Activated naive CD8-positive, alpha-beta T cell treated with anti-CD3 and anti-CD28 coated beads, Interleukin-2, amount 10 ng/mL, durations not matched to agents 7 days and 5 days (primary cell): ENCODE measurements at places on chromosomes 2 and 18.

- DNase-seq, result no peak
These were observed 172.9 kb downstream of the WDR7 start for GRCh38 chr18:56823986-56824565.

DNA sequence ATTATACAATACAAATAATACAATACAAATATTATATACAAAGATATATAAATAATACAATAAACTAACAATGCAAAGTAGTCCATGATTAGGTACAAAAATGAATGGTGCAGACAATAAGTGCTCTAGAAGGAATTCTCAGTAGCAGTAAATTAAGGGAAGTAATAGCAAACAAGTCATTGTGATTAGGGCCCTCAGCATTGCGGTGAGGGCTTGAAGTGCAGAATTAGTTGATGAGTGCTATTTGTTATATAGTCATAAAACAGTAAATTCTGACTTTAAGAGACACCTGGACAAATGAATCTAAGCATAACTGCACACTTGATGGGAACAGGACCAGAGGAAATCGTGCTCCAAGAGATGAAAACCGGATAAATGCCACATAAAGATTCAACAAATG, 74.9 kb downstream of the ANKRD44 start:
- no peak for DNase-seq

DNA sequence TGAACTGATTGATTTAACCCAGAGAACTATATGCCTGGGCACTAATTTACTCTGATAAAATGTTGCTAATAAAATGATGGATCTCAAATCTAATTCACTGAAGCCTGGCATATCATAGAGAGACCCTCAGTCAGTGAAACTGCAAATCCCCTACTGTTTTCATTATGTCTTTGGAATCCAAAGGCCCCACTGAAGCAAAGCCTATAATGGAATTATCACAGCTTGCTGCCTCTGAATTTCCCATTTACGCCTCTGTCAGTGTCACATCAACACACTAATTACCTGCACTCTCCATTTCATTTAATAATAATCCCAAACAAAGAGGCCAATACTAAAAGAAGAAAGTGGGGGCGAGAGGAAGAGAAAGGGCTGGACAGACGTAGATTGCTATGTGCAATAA, 470.9 kb downstream of the MBD2 start:
- no peak for DNase-seq

DNA sequence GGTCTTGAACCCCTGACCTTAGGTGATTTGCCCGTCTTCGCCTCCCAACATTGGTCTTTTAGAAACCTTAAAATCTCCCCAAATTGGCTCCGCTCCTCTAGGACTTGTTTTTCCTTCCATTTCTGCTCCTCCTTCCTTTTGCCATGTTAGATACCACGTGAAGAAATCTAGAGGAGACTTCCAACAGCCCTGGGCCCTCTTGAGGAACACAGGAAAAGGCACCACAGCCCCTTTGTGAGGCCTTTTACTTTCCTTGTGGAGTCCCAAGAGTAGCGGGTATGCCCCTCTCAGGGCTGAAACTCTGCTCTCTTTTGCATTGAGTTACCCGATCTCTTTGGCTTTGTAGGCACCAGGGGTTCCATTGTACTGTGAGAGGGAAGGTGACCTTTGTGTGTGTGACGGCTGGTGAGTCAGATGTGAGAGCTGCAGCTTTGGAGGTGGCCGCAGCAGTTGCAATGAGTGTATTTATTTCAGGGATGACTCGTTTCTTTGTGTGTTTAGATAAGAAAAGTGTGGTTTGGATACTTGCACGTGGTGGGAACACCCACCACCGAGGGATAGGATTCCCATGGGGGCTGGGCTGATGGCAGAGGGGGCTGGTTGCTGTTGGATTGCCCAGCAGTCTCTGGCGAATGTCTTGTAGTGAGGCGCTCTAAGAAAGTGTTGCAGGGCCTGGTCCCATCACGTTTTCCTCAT, 218.4 kb upstream of the HS6ST1 start:
- DNase-seq, result no peak

- no peak for DNase-seq
These were observed 527.7 kb downstream of the SOX11 start for GRCh38 chr2:6219906-6220305.

DNA sequence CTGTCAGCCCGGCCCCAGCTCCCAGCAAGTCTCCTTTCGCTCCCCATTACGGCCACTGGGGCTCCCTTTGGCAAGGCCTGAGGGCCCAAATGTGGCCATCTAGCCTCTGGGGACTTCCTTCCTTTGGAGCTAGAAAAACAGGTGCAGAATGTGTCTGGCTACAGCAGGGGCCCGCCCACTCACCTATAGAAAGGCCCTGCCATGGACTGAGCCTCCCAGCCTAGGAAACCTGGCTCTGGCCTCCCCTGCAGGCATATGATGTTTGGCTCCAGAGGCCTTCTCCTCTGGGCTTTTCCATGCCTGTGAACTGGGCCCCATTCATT, 55.3 kb upstream of the ALPP start:
- no peak for DNase-seq

DNA sequence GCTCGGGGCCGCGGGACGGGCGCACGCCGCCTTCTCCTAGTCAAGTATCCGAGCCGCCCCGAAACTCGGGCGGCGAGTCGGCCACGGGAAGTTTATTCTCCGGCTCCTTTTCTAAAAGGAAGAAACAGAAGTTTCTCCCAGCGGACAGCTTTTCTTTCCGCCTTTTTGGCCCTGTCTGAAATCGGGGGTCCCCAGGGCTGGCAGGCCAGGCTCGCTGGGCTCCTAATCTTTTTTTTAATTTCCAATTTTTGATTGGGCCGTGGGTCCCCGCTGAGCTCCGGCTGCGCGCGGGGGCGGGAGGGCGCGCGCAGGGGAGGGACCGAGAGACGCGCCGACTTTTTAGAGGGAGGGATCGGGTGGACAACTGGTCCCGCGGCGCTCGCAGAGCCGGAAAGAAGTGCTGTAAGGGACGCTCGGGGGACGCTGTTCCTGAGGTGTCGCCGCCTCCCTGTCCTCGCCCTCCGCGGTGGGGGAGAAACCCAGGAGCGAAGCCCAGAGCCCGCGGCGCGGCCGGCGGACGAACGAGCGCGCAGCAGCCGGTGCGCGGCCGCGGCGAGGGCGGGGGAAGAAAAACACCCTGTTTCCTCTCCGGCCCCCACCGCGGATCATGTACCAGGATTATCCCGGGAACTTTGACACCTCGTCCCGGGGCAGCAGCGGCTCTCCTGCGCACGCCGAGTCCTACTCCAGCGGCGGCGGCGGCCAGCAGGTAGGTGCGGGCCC, 617 bp downstream of the FOSL2 start:
- peak; percentile 73 for DNase-seq

- no peak for DNase-seq
These were observed 67.6 kb downstream of the FHOD3 start for GRCh38 chr18:36364911-36365624.

GRCh38 chr18:62710417-62710816, 4.9 kb upstream of the PHLPP1 start:
- DNase-seq, result no peak

GRCh38 chr18:25457601-25458000, 105.6 kb upstream of the ZNF521 start:
- DNase-seq, result no peak

DNA sequence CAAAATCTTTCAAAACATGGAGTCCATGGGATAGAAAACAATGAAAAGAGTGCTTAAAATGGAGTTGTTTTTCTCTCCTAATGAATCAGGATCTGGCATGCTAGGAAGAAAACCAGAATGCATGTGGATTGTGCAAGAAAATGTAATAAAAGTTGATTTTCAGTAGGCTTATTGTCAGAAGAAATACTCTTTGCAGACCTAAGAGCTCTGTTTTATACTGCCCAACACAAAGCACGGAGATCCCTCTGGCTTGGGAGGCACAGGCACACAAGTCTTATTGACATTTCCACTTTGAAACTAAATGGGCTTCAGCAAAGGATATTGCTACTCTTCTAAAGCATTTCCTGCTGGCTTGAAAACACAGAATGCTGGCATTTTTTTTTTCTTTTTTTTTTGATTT, 15.5 kb upstream of the DAPL1 start:
- no peak for DNase-seq

- DNase-seq, result no peak
These were observed 53.0 kb downstream of the ZC3H8 start for GRCh38 chr2:112201696-112202430.

GRCh38 chr18:75213611-75214331, 3.2 kb downstream of the TSHZ1 start:
- DNase-seq, result no peak

GRCh38 chr2:165402162-165402561, 67.3 kb upstream of the CSRNP3 start:
- no peak for DNase-seq

DNA sequence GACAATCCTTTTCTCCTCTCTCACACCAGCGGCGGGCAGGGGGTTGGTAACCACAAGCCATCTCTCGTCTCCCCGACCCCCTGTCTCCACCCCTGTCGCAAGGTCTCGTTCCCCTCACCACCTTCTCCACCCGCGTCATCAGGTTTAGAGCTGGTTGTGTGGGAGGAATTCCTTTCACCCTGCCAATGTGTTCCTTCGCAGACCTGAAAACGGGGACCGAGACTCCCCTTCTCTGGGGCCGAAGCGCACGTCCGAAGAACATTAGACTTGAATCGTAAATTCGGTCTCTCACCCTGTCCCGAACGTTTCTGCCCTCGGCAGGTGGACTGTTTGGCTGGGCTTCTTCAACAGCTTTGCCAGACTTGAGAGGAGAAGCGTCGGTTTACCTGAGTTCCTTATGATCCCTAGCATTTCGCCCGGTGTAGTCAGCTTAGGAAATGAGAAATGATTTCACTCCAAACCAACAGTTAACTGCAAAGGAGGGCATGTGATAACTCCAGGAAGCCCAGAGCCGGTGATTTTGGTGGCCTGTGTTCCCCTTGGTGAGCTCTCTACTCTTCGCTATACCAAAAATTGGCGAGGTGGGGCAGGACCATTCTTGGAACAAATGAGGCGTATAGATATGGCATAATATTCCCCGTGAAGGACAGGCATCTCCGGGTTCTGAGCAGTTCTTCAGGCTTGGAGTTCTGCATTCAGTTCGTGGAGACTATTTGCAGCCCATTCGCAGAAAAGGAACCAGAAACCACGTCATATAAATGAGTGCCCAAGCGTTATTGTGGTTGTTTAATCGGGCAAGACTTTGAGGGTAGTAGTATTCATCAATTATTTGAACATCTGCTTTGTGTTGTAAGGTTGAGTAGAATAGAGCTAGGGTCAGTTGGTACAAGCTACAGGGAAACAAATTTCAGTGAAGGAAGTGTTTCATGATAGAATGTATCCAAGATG, 694 bp downstream of the CFAP36 start:
- DNase-seq, result no peak

GRCh38 chr2:216465579-216466195, 33.0 kb upstream of the RPL37A start:
- DNase-seq, result no peak

- no peak for DNase-seq
These were observed 52.3 kb upstream of the MGAT5 start for GRCh38 chr2:134201533-134201932.

- no peak for DNase-seq
These were observed 59.7 kb downstream of the WDSUB1 start for GRCh38 chr2:159226608-159227385.

- no peak for DNase-seq
These were observed 11.0 kb downstream of the TANK start for GRCh38 chr2:161170958-161171932.

DNA sequence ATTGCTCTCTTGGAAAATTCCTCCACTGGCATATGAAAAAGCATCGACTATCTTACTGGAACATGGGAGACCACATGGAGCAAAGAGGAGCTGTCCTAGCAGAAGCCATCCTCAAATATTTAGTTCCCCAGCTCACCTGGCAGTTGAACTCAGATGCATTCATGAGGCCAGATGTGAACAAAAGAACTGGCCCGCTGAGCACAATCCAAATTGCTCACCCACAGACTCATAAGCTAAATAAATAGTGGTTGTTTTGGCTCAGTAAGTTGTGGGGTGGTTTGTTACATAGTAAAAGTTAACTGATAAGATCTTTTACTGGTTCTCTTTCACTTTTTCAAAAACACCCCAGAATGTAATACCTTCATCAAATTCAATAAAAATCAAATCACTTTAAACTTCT, 108.6 kb upstream of the CWC22 start:
- no peak for DNase-seq

GRCh38 chr2:11387100-11387390, 42.6 kb upstream of the ROCK2 start:
- no peak for DNase-seq

DNA sequence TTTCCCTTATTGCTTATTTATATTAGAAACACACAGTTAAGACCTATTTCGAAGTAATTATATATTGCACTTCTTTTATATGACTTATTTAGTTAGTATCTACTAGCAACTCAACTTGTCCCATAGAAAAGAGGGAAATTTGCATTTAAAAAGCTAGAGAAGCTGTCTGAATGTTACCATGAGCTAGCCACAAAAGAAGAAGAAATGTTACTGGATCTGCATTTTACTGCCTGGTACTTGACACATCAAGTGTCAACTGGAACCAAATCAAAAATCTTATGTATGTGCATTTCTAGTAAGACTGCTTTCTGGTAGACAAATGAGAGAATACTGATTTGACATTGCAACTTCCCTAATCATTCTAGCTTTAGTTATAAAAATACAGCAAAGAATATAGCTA, 424.6 kb upstream of the VRK2 start:
- DNase-seq, result no peak

- no peak for DNase-seq
These were observed 359.4 kb downstream of the PTPRM start for GRCh38 chr18:7926526-7926925.

DNA sequence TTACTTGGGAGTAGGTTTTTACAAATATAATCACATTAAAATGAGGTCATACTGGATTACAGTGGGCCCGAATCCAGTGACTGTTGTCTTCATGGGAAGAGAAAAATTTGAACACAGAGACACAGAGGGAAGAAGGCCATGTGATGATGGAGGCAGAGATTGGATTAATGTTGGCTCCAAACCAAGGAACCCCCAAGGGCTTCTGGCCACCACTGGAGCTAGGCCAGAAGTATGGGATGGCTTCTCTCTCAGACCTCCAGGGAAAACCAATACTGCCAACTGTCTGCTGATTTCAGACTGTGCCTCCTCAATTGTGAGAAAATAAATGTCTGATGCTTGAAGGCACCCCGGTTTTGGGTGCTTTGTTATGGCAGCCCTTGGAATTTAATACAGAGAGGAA, 76.0 kb downstream of the ALPK2 start:
- DNase-seq, result no peak

GRCh38 chr2:182504903-182505302, 78.1 kb upstream of the PDE1A start:
- no peak for DNase-seq

DNA sequence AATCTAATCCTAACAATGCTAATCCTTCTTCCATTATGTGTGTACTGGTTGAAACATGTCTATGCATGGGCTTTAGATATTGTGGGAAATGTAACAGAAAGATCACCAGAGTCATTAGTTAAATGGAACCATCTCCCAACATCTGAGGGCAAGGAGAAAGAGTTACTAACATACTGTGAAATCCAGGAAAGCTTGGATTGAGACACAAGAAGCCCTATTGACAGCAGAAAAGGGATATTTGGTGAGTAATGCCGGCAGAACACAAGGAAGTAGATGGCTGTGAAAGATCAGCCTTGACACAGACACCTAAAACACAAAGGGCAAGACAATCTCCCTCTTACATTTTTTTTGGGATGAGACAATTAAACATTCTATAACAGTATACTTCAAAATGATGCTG, 28.5 kb upstream of the LAMA1 start:
- no peak for DNase-seq
